ENCODE measurements at places on chromosomes 4 and X.

DNA sequence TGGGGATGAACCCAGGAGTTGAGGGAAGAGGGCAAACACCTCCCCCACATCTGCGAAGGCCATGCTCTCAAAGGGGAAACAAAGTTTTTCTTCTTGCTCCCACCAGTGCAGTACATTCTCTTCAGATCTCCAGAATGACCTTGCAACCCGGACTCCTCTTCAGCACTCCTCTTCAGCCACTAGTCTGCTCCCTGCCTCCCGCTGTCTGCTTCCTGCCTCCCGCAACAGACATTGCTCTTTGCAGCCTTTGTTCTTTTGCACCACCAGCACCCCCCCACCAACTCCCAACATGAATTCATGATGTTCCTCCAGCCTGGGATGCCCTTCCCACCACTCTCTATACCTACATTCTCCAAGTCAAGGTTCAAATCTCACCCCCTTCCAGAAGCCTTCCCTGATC lies 32.1 kb downstream of the UTP14A start:
- no peak for DNase-seq

DNA sequence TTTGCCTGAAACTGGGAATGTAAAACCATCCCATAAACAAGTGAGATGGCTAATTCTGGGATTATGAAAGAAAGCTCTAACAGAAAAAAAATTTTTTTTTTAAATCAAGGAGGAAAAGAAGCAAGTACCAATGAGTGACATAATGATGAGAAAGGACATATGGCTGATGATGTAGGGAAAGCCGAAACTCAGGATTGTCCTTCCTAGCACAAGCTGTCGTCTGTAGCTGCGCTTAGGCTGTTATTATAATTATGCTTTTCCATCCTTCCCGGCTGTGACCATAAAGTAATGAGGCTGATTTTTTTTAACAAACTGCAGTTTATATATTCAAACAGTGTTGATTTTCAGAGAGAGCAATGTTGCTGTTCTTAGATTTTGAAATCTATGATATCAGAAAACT lies 209.8 kb upstream of the NOCT start:
- DNase-seq: no peak

- no peak for DNase-seq
Observed at GRCh38 chrX:69031181-69031580, 134.1 kb downstream of the PJA1 start.

DNA sequence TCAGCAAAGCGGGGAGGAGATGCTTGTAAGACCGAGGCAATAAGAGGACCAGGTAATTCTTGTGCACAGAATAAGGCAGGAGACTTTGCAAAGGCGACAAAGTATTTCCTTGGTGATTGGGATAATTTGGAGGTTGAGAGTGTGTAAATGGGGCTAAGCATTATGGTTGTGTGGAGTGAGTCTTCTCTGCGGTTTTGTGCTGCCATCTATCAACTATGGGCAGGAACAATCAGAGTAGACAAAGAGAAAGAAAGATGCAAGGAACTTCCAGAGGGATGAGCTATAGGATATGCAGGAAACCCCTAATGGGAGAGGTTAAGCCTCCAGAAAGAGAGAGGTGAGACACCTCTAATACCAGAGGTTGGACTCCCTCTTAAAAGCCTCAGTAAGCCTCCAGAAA lies 339.8 kb downstream of the PAPSS1 start:
- no peak for DNase-seq

DNA sequence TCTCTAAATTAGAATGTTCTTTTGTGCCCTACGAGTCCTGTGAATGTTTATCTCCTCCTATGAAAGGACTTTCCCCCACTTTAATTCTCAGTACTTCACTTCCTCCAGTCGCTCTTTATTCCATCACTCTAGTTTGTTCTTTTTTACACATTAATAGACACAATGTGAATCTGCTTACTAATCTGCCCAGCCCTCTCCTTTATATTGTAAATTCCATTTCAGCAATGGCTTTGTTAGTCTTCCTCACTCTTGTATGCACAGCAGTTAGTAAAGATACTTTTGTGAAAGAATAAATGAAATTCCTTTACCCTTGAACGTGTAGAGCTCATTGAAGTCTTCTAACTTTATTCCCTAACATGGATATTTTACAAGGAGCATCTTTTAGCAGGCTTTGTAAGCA lies 255.3 kb downstream of the GALNTL6 start:
- DNase-seq: no peak

DNA sequence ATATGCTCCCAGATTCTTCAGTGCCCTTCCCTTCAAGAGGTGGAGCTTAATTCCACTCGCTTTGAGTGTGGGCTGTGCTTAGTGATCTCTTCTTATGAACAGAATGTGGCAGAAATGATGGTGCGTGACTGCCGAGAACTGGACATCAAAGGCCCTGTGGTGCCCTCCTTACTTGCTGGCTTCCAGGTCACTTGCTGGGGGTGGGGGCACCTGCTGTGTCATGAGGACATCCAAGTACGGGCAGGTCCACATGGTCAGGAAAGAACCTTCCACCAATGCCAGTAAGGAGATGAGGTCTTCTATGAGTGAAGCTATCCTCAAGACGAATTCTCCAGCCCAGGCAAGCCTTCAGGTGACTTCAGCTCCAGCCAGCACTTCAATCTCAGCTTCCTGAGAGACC lies 95.8 kb downstream of the FAM53A start:
- DNase-seq: no peak

All from NCI-H345 (cell line).